ENCODE measurements at places on chromosomes 2 and 18.

GRCh38 chr2:198127627-198128026, 323.2 kb downstream of the PLCL1 start:
- DNase-seq: no peak

DNA sequence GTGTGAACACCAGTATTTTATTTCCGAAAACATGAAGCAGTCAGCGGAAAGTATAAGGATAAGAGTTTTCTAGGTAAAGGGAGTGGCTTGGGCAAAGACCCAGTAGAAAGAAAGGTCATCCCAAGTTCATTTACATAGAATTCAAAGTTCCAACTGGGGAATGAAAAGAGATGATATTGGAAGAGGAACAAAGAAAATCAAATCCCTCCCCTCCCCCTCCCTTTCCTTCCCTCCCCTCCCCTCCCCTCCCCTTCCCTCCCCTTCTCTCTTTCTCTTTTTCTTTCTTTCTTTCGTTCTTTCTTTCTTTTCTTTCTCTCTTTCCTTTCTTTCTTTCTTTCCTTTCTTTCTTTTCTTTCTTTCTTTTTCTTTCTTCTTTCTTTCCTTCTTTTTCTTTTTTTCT, 675.7 kb upstream of the NRXN1 start:
- no peak for DNase-seq

GRCh38 chr2:173669888-173670287, 295.3 kb downstream of the SP3 start:
- no peak for DNase-seq

GRCh38 chr2:101704046-101704466, 6.5 kb downstream of the MAP4K4 start:
- DNase-seq: no peak

- no peak for DNase-seq
These were observed 3.8 kb upstream of the SESTD1 start for GRCh38 chr2:179268277-179268925.

All from HS-27A (cell line).